ENCODE measurements at places on chromosomes 3 and 15.
A peak's percentile ranks its signal among the peaks of the same experiment; 100 is the strongest.

DNA sequence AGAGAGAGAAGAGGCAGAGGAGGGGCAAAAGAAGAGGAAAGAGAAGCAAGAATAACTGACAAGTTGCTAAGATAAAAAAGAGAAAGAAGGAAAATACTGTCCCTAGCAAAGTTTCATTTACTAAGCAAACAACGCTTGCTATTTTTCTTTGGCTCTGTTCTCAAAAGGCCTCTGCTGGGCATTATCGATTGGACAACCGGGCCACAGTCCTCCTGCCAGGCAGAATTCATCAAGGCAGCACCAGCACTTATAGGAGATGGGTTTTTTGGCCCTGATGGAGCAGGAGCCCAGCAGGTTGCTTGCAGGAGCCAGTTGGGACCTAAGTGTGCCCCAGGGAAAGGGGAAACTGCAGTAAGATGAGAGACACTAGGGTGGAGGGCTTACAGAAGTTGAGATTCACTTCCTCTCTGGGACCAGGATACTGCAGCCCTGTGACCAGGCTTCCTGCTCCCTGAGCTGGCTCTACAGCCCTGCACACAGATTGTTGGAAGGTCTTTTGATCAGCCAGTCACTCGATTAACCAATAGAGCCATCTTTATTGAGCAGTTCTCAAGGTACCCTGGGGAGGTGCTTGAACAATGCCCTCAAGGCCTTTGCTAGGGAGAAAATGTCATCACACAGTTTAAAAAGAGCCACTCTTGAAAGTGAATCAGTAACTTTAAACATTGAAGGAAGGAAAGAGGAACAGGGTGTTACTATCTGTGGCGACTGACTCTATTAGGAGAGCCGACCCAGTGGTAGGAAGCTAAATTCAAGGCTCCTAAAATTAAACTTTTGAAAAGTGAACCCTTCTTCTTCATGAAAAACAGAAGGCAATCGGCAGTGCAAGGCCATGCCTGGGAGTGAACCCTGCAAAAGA lies 28.8 kb upstream of the GLCE start:
- no peak for DNase-seq

- DNase-seq = no peak
Observed at GRCh38 chr3:87145553-87145952, 81.6 kb upstream of the CHMP2B start.

- DNase-seq = no peak
Observed at GRCh38 chr15:58994906-58995453, 7.5 kb downstream of the RNF111 start.

DNA sequence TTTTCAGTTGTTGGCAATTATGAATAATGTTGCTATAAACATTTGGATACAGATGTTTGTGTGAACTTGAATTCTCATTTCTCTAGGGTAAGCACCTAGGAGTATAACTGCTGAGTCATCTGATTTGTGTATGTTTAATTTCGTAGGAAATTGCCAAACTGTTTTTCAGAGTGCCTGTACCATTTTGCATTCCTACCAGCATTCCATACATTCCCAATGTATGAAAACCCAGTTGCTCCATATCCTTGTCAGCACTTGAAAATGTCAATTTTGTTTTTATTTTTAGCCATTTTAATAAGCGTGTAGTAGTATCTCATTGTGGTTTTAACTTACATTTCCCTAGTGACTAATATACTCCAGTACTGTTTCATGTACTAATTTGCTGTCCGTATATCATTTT lies 98.5 kb upstream of the TSC22D2 start:
- no peak for DNase-seq

DNA sequence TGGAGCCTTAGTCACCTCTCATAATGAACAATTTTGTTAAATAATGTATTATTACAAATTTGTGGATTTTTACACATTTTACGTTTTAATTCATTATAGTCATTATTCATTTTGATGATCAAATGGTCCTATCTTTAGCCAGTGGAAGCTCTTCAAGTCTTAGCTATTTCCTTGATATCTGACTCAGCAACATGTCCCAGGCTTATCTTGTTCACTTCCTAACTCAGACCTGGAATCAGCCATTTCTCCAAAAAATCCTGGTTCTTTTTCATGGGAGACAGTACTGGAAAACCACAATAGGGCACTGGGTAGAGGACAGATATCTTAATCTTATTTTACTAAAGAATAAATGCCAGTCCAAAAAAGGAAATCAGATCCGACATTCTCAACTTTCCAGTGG lies 56.4 kb downstream of the RYK start:
- DNase-seq = no peak

- no peak for DNase-seq
Observed at GRCh38 chr3:137946356-137946973, 63.5 kb upstream of the CLDN18 start.

DNA sequence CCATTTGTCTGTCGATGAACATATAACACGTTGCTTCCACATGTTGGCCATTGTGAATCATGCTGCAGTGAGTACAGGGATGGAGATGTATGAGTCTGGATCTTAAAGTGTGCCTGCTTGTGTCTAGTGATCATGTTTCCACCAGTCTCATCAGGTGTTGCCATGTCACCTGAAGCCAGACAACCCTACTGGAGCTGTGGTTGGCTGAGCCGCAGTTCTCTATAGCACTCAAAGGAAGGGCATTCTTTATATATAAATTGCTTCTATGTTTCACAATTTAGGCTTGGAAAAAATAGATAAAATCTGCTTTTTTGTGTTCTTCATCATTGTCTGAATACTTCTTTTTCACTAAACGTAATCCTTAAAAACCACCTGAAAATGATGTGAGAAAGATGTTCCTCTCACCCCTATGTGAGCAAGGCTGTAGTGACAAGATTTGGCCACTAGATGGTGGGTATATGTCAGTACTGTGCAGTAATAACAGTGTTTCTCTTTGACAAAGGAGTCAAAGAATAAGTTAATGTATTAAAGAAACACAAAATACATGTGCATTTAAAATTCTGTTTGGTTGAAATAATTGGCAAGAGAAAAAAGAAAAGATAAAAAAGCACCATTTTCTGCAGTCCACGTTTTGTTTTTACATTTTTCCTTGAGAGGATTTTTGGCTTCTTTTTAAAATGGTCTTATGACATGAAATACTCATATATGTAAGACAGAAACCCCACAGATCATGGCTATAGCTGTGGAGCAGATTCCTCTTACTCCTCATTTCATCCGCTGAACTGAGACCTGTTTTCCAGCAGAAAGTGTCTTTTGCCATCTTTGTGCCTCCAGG lies 394.5 kb upstream of the DPPA4 start:
- DNase-seq = no peak

DNA sequence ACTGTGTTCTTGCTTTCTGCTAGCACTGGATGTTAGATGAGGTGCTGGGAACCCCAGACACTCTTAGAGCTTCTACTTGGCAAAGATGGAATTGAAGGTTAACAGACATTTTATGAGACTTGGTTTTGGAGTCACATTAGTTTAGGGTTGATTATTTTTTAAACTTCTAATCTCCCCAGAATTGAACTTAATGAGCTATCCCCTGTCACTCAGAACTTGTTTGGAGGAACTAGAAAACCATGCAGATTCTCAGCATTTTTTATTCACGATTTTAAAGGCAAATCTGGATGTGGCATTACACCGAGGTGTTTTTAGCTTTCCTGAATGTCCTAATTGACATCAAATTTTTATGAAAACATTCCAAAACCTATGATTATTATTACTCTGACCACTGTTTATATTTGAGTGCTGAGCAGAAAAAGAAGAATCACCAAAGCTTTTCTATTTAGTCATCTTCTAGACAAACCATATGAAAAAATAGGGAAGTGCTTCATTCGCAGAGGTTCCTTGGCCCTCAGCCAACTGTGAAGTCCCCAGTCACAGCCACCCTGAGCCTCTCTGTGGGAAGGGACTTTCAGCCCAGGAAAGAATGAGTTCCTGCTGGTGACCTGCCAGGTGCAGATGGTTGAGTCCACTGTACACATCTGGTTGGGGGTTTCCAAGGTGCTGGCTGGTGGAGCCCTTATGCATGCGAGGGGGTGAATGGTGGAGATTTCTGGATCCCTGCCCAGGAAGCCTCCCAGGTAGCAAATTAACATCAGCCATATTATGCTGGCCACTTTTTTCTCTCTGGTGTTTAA lies 196.0 kb upstream of the TOPAZ1 start:
- DNase-seq = no peak

GRCh38 chr3:73893089-73893488 lies 268.3 kb upstream of the PDZRN3 start:
- no peak for DNase-seq

- DNase-seq = no peak
Observed at GRCh38 chr3:122391681-122392446, 7.9 kb downstream of the FAM162A start.

- DNase-seq = no peak
Observed at GRCh38 chr3:191369616-191370010, 39.3 kb upstream of the UTS2B start.

GRCh38 chr3:44280631-44281030 lies 38.9 kb downstream of the TOPAZ1 start:
- no peak for DNase-seq

DNA sequence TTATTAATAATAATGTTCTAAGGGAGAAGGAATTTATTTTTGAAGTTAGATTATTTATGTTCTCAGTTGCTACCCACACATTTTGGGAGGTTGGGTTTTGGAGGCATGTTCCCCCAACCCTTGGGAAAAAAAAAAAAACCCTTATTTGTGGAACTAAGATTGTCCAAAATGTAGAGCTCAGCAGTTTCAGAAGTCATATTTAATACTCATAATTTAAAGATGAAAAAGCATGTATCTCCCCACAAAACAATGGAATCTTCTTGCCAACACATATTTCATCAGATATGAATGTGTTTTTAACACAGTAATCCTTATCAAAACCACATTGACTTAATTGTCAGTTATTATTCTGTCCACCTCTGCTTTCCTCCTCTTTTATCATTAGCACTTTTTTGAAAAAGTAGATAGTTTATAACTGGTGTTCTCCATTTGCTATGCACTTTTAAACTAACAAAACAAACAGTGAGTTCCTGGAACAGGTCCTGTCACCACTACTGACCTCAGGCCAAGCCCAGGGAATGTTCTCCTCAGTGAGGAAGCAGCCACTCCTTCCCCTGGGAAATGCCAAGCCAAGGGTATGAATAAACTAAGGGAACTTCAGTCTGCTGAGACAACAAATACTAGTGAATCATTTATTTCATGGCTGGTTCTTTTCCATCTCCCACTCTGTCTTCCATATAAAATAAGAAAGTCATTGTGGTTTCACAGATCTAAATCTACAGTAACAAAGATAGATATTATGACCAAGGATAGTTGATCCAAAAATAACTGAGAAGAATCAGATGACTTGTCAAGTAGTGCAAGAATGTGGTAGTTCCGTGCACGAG lies 414.4 kb upstream of the ALCAM start:
- peak; percentile 40 for DNase-seq
